ENCODE measurements at places on chromosomes 7 and 10.

GRCh38 chr7:137110535-137110934 is 233.0 kb downstream of the PTN start:
- no peak for DNase-seq

DNA sequence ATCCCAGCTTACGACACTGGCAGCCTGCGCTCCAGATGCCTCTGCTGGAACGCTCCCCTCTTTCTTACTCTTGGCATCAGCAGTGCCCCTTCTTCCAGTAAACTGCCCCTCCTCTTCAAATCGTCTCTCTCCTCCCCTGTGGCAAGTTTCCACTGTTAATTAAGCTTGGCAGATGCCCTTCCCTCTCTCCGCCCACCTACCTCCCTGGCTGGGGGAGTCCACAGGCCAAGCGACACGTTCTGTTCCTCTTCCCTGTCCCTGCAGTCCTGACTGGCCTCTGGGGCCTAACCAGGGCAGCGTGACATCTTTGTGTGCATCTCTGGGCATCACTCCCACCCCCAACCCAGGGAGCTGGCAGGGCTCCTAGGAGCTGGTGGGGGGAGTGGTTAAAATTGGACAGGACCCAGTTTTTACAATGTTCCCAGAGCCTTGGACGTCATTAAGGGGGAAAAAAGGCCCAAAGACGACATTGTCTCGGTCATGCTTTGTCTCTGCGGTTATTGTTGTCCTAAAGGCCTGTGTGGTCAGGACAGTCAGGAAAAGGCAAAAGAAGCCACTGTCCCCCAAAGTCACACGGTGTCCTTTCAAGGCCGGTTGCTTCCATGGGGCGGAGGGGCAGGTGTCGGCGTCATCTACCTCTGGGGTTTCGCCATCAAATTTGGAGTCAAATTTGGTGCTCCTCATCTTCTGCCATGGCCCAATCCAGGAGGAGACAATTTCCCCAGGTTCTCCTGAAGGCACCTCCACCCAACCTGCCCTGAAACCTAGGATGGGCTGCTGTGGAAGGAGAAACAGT is 54.2 kb downstream of the DLG5 start:
- DNase-seq, result no peak

GRCh38 chr10:33126742-33127141 is 168.7 kb upstream of the ITGB1 start:
- no peak for DNase-seq

- no peak for DNase-seq
These were observed 393.3 kb upstream of the AUTS2 start for GRCh38 chr7:69204943-69205342.

- DNase-seq, result no peak
These were observed 10.4 kb upstream of the NXPH1 start for GRCh38 chr7:8423057-8423456.

- no peak for DNase-seq
These were observed 13.8 kb downstream of the TMEM273 start for GRCh38 chr10:49174261-49174925.

DNA sequence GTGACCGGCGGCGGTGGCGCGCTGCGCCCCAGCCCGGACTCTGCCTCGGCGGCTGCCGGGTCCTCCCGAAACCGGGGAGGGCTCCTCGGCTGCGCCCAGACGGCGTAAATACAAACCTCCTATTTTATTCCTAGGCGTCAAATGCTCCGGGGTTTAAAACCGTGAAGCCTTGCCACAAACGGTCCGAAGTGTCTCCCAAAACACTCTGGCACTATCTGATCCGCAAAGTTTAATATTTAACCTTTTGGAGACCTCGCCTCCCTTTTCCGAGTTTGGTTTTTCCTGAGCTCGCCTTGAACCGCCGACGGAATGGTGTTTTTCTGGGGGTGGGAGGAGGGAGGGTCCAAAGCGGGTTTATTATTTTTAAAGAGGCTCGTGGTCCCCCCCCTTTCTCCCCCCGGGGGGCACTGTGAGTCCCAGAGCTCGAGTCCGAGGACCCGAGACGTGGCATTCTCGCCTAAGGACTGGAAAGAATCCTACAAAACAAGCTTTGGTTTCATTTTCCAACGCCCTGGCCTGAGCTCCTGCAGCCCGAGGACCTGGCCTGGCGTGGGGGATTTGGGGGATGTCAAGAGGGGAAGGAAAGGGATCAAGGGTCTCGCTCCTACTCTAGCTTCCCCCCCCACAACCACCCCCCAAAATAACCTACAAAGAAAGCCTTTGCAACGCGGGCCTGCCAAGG is 1.8 kb downstream of the TNRC18 start:
- no peak for DNase-seq

DNA sequence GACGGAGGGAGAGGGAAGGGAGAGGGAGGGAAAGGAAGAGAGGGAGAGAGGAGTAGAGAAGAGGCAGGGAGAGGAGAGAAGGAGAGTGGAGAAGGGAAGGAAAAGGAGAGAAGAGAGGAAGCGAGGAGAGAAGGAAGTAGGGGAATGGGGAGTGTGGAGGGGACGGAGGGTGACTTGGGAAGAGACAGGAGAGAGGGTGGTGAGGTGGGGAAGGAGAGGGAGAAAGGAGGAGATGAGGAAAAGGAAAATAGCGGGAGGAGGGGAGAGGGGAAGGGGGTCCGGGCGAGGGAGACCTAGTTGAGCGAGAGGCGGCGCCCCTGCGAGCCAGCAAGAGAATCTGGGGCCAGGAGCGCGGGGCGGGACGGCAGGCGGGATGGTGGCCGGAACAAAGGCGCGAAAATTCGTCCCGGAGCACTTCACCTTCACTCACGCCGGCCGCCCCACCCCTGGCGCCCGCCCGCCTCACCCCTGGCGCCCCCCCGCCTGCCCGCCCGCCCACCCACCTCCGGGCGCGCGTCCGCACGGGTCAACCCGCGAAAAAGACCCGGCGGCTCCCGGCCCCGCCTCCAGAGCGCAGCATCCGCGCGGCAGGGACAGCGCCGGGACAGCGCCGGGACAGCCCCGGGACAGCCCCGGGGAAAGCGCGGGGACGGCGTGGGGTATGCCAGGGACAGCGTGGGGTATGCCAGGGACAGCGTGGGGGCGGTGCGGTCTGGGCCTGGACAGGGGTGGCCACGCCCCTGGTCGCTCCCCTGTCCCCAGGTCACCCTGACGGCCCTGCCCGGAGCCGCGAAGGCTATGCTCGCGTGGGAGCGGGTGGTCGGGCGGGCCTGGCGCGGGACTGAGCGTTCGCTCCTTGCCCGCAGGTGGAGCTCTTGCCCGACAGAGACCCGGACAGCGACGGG is 4.2 kb downstream of the VSTM2A start:
- no peak for DNase-seq

- DNase-seq, result no peak
These were observed 63.3 kb upstream of the SMNDC1 start for GRCh38 chr10:110368002-110368401.

DNA sequence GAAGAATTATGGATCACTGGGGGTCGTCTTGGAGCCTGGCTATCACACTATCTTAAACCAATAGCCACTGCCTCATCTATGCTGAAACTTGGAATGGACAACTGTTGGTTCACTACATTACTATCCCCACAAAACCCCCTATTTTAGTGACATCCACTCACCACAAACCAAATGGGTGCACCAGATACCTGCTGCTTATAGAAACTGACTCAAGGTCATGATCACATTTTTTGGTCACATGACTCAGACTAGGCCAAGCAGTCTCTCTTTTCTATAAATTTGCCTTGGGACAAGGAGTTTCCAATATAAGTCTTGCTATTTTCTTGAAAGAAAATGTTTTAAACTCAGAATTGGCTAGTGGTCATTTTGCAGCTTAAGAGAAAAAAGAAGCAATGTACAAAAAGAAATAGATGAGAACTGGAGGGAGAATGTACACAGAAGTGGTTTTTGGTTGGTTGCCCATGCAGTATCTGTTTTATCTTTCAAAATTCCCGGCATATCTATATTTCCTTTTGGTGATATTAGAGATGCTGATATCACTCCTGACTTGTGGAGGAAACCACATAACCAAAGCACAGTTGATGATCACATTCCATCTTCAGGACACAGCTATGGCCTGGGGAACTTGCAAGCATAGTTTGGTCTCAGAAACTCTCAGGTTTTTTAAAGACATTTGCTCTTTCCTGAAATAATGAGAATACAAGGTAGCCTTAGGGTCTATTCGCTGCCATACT is 85.2 kb upstream of the CACNA2D1 start:
- no peak for DNase-seq

DNA sequence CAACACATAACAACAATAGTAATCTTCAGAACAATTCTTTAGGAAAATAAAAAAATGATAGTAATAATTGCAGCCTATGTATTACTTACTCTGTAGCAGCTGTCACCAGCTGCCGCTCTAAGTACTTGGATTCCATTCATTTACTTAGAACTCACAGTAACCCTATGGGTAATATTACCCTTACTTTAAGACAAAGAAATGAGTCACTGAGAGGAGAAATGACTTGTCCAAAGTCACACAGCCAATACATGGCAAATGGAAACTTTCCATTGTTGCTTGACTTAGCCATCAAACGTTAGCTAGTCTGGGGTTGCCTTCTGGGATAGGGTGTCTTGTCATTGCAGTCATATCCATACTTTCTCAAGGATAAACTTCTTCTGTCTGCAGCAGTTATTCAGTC is 3.6 kb downstream of the CCNY start:
- DNase-seq, result no peak

DNA sequence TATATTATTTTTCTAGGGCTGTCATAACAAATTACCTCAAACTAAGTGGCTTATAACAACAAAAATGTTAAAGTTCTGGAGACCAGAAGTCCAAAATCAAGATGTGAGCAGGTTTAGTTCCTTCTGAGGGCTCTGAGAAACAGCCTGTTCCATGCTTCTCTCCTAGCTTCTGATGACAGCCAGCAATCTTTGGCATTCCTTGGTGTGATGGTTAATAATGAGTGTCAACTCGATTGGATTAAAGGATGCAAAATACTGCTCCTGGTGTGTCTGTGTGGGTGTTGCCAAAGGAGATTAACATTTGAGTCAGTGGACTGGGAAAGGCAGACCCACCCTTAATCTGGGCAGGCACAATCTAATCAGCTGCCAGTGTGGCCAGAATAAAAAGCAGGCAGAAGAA is 26.3 kb upstream of the TNKS2 start:
- no peak for DNase-seq

GRCh38 chr10:87036623-87037022 is 16.5 kb downstream of the FAM25A start:
- DNase-seq, result no peak

DNA sequence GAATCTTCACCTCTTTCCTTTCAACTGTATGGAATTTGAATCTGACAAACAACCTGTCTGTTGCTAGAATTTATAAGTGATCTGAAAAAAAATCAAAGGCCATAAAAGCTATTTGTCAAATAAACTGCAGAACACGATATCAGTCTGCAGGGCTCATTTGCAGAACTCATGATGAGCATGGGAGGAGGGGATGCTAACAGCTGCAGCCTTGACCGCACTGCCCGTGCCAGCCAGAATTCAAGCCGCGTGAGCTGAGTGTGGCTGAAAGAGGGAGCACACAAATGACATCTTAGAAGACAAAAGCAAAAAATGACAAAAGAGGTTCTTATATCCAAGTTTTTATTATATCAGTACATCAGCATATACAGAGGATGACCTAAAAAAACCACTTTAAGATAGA is 15.7 kb downstream of the LRRTM3 start:
- no peak for DNase-seq

DNA sequence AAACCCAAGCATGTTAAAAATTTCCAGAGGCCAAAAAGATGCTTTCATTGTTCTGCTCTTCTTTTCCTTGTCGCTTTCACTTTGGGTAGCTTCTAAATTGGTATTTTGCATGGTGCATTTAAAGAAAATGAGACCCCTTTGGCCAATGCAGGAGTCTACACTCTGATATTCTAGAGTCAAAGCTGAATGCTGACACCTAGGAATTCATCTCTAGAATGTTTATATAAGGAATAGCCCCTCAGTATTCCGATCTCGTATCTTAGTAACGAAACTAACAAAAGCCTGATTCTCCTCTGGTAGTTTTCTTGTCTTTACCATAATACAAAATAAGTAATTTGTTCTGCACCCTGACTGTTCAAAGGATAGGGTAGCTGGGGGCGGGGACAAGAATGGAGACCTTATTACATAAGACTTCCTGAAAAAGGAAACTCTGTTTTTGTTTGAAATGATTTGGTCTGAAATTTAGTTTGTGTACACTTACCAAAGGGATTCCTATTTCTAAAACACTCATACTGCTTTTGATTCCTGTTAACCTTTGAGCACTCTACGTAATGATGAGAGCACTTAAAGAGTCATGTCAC is 17.1 kb downstream of the IKZF1 start:
- no peak for DNase-seq
